ENCODE measurements at places on chromosomes 7 and 10.
A peak's percentile ranks its signal among the peaks of the same experiment; 100 is the strongest.

- no peak for DNase-seq
Observed at GRCh38 chr10:49179699-49180443, 8.3 kb downstream of the TMEM273 start.

GRCh38 chr10:5840314-5841307 is 27.4 kb upstream of the GDI2 start:
- DNase-seq: no peak

DNA sequence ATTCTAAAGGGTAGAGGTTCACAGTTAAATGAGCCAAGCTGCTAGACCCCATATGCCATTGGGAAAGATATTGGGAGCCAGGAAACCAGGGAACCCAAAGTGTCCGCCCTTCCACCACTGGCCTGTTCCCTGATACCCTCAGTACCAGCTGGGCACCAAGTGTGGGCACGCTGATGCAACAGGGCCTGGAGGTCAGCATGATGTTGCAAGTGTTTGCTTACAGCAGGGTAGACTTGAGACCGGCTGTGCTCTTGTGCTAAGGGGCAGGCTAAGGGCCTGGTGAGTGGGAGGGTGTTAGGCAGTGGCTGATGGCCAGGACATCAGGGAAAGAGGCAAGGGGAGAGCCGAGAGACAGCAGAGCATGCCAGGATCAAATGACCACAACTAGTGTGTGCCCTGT is 21.0 kb upstream of the MYL7 start:
- DNase-seq: no peak

DNA sequence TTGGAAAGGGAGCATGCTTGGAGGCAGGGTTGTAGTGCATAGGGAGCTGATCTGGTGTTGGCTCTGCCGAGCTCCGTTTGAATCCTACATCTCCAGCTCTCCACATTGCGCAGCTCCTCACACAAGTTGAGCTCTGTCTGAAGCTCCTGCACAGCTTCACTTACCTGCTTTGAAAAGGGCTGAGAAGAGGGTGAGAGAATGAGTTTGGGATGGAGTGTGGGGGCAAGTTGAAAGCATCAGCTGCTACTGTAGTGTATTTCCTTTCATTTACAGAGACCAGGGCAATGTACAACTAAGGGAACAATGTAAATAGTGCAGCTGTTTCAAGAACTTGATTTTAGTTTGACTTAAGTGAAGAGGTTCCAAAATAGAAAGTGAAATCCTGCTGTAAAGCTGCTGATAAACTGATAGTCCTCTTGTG is 88.5 kb downstream of the VTI1A start:
- DNase-seq: peak; percentile 26
